ENCODE measurements at places on chromosomes 3 and 15. TPM values are rescaled to one million over a fixed set of nuclear protein-coding genes. Genes with fewer than 3 reads are reported as not detected.

DNA sequence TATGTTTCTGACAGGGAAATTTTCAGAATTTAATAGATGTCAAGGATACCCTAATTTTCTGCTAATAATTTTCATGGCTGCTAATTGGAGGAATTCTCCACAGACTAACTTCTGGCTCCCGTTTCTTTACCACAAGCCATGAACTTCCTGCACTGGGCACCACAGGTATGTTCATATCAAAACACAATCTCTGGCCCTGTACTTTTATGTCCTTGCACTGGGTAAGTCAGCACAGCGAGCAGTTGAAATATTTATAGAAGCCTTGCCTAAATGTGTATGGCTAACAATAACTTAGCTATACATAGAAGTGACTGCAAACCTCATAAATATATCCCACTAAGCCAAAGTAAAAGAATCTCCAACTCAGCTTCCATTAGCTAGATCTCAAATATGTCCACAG is 246.9 kb downstream of the ZIC1 start:
- no peaks in the 10 kb centered on the region for H3K4me1 ChIP-seq
- no peak overlapping the region for H3K4me3 ChIP-seq
- no peaks in the 10 kb centered on the region for H3K36me3 ChIP-seq
- no peak for DNase-seq
- no peak overlapping the region for H3K27ac ChIP-seq

- no peak overlapping the region for H3K27ac ChIP-seq
- H3K36me3 ChIP-seq, result no peaks in the 10 kb centered on the region
- H3K27me3 ChIP-seq, result no peaks in the 10 kb centered on the region
- no peak overlapping the region for H3K4me3 ChIP-seq
Measured at GRCh38 chr15:100043068-100043641, 298.6 kb downstream of the ADAMTS17 start.

- no peak overlapping the region for H3K27ac ChIP-seq
- peaks cover 5% of the 10 kb centered on the region for H3K4me1 ChIP-seq
- H3K27me3 ChIP-seq, result no peaks in the 10 kb centered on the region
- DNase-seq, result no peak
- H3K36me3 ChIP-seq, result no peaks in the 10 kb centered on the region
Measured at GRCh38 chr3:142943870-142944269, 19.6 kb downstream of the PAQR9 start.

- H3K27ac ChIP-seq, result no peak overlapping the region
- no peaks in the 10 kb centered on the region for H3K36me3 ChIP-seq
- DNase-seq, result no peak
Measured at GRCh38 chr3:120875989-120876388, 32.0 kb upstream of the STXBP5L start.

- H3K27me3 ChIP-seq, result peaks cover 10% of the 10 kb centered on the region
- no peak overlapping the region for H3K4me3 ChIP-seq
- no peaks in the 10 kb centered on the region for H3K4me1 ChIP-seq
- H3K36me3 ChIP-seq, result no peaks in the 10 kb centered on the region
- DNase-seq, result no peak
Measured at GRCh38 chr3:50551054-50551659, 16.4 kb downstream of the C3orf18 start.

- no peaks in the 10 kb centered on the region for H3K36me3 ChIP-seq
- no peak for DNase-seq
- no peaks in the 10 kb centered on the region for H3K27me3 ChIP-seq
- peak overlapping the region; percentile 71 for H3K27ac ChIP-seq
- peaks cover 9% of the 10 kb centered on the region for H3K4me1 ChIP-seq
Measured at GRCh38 chr3:159776779-159777178, 211.9 kb upstream of the IL12A start.

- no peaks in the 10 kb centered on the region for H3K27me3 ChIP-seq
- H3K4me1 ChIP-seq, result no peaks in the 10 kb centered on the region
- no peak for DNase-seq
Measured at GRCh38 chr15:41987246-41987924, 15.0 kb upstream of the EHD4 start.

- H3K4me1 ChIP-seq, result peaks cover 10% of the 10 kb centered on the region
- DNase-seq, result peak; percentile 71
- H3K36me3 ChIP-seq, result peaks cover 20% of the 10 kb centered on the region
- H3K4me3 ChIP-seq, result no peak overlapping the region
Measured at GRCh38 chr3:37819591-37819990, 42.1 kb upstream of the CTDSPL start.

DNA sequence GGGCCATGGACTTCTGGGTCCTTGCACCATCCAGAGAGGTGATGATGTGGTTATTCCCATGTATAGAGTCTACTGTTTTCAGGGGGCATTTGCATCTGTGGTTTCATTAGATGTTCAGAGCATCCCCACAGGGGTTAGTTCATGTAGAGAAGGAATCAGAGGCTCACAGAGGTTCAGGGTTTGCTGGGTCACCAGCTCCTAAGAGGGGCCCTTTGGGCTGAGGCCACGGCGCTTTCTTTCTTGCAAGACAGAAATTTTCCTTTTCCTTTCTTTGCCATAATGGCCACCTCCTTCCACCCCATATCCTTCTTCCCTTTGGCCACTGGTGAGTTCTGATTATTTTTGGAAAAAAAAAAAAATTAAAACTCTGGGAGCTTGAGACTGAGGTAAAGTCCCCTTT is 62.3 kb downstream of the APBA2 start:
- no peaks in the 10 kb centered on the region for H3K36me3 ChIP-seq
- no peaks in the 10 kb centered on the region for H3K4me1 ChIP-seq
- H3K4me3 ChIP-seq, result no peak overlapping the region
- no peak for DNase-seq

GRCh38 chr3:158451405-158452055 is 119.5 kb upstream of the MLF1 start:
- no peaks in the 10 kb centered on the region for H3K36me3 ChIP-seq
- no peak overlapping the region for H3K27ac ChIP-seq
- no peak overlapping the region for H3K4me3 ChIP-seq
- no peaks in the 10 kb centered on the region for H3K27me3 ChIP-seq

GRCh38 chr15:37084602-37085001 is 15.7 kb downstream of the MEIS2 start:
- no peak overlapping the region for H3K27ac ChIP-seq
- H3K4me1 ChIP-seq, result no peaks in the 10 kb centered on the region
- no peaks in the 10 kb centered on the region for H3K27me3 ChIP-seq
- DNase-seq, result no peak
- peaks cover 28% of the 10 kb centered on the region for H3K36me3 ChIP-seq

DNA sequence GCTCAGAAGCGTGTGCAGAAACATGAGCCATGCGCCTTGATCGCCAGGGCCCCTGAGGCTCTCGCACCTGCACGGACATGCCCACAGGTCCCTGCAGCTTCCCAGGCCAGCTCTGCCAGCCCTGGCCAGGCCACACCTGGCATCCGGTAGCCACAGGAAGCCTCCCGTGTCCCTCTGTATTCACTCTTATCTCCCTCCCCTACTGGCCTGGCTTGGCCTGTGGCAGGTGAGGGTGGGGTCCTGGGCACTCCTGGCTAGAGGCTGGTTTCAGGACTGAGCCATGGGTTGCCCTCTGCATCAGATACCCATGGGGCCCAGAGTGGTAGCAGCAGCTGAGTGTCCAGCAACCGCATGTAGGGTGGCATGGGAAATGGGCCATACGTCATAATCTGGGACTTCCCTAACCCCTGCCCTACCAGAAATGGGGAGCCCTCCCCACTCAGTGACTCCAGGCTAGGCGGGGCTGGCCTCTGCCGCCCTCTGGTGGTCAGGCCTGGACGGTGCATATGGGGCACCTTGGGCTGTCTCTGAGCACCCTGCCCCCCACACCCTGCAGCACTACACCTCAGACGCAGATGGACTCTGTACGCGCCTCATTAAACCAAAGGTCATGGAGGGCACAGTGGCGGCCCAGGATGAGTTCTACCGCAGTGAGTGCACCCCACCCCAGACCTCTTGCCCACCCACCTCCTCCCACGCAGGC is 12.6 kb upstream of the LMAN1L start:
- peak overlapping the region; percentile 4 for H3K4me3 ChIP-seq
- peak; percentile 91 for DNase-seq
- peaks cover 35% of the 10 kb centered on the region for H3K4me1 ChIP-seq
- no peaks in the 10 kb centered on the region for H3K27me3 ChIP-seq
- H3K27ac ChIP-seq, result peak overlapping the region; percentile 32

- no peak for DNase-seq
- no peak overlapping the region for H3K4me3 ChIP-seq
- H3K4me1 ChIP-seq, result no peaks in the 10 kb centered on the region
- H3K36me3 ChIP-seq, result no peaks in the 10 kb centered on the region
- no peaks in the 10 kb centered on the region for H3K27me3 ChIP-seq
Measured at GRCh38 chr3:164478323-164478722, 600.0 kb downstream of the SI start.

- peak; percentile 48 for DNase-seq
- no peaks in the 10 kb centered on the region for H3K27me3 ChIP-seq
- H3K27ac ChIP-seq, result no peak overlapping the region
- peaks cover 55% of the 10 kb centered on the region for H3K4me1 ChIP-seq
- no peaks in the 10 kb centered on the region for H3K36me3 ChIP-seq
Measured at GRCh38 chr3:24344784-24345439, 149.7 kb downstream of the THRB start.

- no peak overlapping the region for H3K27ac ChIP-seq
- no peak overlapping the region for H3K4me3 ChIP-seq
- no peaks in the 10 kb centered on the region for H3K27me3 ChIP-seq
- H3K36me3 ChIP-seq, result peaks cover 7% of the 10 kb centered on the region
- H3K4me1 ChIP-seq, result no peaks in the 10 kb centered on the region
Measured at GRCh38 chr15:42846647-42847046, 73.9 kb downstream of the TTBK2 start.

- H3K27me3 ChIP-seq, result peaks cover 61% of the 10 kb centered on the region
- peaks cover 36% of the 10 kb centered on the region for H3K4me1 ChIP-seq
- peak within 1 kb of the TSS; percentile 90 for H3K27ac ChIP-seq
- DNase-seq, result peak; percentile 93
Measured at GRCh38 chr15:62165104-62165792, at the start of gene C2CD4B. C2CD4B (minus strand) TSS chr15:62165285; CDS start chr15:62164984, 301 bp downstream.

Gene HESX1
- not detected for total RNA-seq

Gene TP63
- total RNA-seq, result not detected

Gene RYR3
- 36.2 TPM for total RNA-seq

Gene PRSS50
- total RNA-seq, result not detected

Gene NR2C2
- 28.6 TPM for total RNA-seq

Gene SGO1
- total RNA-seq, result 1.7 TPM

Gene FBN1
- 32.1 TPM for total RNA-seq

Gene FAM162A
- total RNA-seq, result 137 TPM

Gene FSIP1
- total RNA-seq, result 141 TPM
